Thymus (tissue), 14 donors: ENCODE measurements at places on chromosomes 16 and 17. TPM values are rescaled to one million over a fixed set of nuclear protein-coding genes. Genes with fewer than 3 reads are reported as not detected.

Gene TTLL6
- total RNA-seq: 0.42 TPM

- DNase-seq: no peak
Observed at GRCh38 chr16:75095204-75095621, 21.4 kb downstream of the LDHD start.

- no peak for DNase-seq
Observed at GRCh38 chr16:4389051-4389955, 17.7 kb downstream of the VASN start.

DNA sequence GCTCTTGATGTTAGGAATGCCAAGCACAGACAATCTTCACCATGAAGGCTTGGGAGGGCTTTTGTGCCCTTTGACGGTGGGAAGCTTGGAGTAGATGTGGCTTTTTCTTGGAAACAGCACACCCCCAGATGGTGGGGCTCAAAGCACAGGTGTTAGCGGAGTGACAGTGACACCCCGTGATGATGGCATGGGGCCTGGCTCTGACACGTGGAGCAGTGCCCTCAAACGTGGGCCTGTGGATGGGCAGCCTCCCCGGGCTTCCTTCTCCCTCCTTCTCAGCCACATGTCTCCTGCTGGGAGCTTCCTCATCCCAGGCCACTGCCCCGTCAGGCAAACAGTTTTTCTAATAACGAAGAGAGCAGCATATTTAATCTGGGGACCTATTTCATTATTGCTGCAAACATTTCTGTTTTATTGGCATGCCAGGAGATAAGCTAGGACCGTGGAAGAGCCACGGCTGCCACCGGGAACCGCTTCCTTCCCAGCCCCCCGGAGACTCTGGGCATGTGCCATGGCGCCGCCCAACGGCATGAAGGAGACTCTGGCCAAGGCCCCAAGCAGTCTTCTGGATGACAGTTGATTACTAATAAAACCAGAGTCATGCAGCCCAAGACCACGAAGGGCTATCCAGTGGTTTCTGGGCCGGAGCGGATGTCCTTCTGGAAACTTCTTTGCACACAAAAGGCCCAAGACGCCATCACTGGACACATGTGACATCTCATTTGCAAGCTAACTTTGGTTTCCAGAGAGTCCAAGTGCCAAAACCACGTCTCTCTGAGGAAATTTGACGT, 280.3 kb upstream of the FOXF1 start:
- DNase-seq: no peak
